ENCODE measurements at places on chromosomes 3 and 15.
A peak's percentile ranks its signal among the peaks of the same experiment; 100 is the strongest.

DNA sequence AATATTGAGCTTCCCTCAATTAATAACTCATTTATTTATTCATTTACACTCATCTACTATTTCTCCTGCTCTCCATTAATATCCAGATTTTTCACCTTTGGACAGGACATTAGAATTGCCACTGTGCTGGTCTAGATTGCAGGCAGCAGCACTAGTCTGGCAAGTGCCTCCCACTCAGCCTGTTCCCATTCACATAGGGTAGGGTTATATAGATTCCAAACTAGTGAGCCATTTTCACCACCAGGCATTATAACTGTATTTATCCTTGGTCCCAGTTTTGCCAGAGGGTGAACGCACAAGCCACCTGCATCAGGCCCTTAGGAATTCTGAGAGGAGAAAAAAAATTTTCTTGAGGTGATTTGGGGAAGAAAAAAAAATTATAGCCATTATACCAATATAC, 44.5 kb downstream of the ANAPC13 start:
- no peak for DNase-seq

DNA sequence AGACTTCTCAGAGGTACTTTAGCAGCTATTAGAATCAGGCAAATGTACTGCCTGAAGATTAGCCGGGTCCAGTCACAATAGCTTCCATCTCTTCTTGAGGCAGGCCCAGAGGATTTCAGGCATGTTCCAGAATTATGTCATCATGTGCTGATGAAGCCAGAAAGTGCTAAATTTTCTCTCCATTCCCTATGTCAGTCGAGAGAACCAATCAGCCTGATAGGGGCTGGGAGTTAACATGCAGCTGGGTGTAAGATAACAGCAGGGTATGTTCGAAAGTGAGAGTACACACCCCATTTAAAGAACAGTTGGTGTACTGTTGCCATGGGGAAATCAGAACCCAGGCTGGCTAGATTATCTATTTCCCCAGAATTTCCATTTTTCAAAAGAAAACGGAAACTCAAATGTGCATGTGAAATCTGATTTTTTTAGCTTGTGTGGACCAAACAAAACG, 48.7 kb downstream of the MYH15 start:
- DNase-seq, result no peak

GRCh38 chr3:190864002-190864401, 1.5 kb upstream of the GMNC start:
- no peak for DNase-seq

GRCh38 chr3:195820186-195820585, 8.5 kb upstream of the MUC4 start:
- no peak for DNase-seq

GRCh38 chr15:73051807-73052652, at the start of gene NEO1:
Gene NEO1, plus strand, starts transcription at chr15:73052463. Its CDS starts 213 bp downstream, at chr15:73052676.
- DNase-seq, result peak; percentile 98

- DNase-seq, result no peak
Measured at GRCh38 chr3:114499976-114500375, 206.1 kb downstream of the TIGIT start.

DNA sequence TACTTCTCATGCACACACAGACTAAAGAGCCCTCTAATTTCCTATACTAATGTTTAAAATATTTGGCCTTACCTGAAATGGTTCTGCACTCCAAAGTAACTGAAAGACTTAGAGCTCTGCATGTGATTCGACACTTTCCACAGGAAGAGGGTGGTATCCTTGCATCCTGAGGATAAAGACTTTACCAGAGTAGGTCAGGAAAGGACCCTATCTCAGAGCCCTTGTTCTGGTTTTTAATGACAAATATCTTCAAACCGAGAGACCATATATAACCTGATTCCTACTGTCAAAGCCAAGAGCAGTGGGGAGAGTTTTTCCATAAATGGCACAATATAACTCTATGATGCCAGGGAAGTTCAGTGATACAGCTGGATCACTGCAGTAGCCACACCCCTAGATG, at the start of gene GP5:
Gene GP5, minus strand, starts transcription at position 101 of the 400 bp plus-strand sequence. CDS start 984 bp downstream, outside the sequence.
- no peak for DNase-seq
